Occipital lobe (tissue), 3 donors: ENCODE measurements at places on chromosomes 2 and 18.

DNA sequence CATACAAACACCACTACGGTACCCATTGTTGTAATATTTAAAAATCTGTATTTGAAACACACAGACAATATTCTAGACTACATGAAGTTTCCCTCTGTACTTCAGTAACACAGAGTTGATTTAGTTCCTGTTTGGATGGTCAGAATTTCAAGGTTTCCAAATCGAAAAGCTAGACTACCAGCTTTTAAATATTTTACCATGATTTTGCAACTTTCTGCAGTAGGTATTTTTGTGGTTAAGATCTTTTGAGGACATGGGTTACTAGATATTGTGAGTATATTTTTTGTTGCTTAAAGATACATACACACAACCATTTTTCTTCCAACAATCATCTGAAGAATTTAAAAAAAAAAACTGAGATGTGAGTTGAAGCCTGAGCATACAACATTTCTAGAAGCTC lies 10.9 kb downstream of the SERPINB5 start:
- DNase-seq, result no peak

DNA sequence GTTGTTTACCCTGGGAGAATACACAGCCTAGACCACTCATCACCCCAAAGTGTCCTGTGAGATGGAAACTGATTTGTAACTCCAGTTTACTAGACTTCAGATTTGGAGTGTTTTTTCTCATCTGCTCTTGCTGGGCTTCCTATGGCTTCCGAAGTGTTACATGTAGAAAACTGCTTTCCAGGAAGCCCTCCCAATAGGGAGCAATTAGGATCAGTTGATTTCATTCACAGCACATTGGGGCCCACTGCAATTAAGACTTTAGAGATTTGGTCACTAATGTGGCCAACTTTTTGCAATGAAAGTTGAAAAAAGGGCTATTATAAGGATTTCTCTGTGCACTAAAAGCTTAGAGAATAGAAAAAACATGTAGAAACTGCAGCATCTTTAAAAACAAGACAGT lies 656.6 kb upstream of the CHAC2 start:
- DNase-seq, result no peak

- no peak for DNase-seq
Measured at GRCh38 chr2:188291142-188291616, 495 bp upstream of the GULP1 start.

- no peak for DNase-seq
Measured at GRCh38 chr2:16126517-16127275, 186.3 kb downstream of the MYCN start.

DNA sequence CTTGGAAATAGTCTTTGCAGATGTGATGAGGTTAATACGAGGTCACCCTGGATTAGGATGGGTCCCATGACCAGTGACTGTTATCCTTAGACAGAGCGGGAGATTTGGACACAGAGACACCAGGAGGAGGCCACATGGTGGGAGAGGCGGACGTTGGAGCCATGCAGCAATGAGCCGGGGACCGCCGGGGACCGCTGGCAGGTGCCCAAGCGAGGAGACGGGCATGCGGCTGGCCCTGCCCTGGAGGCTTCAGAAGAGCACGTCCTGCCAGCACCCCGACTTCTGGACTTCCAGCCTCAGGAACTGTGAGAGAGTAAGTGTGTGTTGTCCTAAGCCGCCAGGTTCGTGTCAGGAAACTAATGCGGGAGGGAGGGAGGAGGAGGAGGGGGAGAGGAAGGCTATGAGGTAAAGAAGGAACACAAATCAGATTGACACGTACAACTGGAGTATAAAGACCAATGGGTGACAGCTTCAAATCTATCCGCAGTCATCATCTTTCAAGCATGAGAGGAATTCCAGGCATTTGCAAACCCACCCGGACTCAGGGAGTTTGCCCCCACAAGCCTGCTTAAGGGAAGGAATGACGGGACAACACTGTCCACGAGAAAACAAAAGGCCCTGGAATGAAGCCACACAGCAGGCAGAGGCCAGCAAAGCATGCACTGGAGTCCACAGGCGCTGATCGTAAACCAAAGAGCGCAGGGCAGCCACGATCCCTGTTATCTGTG lies 11.6 kb upstream of the BOK start:
- DNase-seq, result no peak

DNA sequence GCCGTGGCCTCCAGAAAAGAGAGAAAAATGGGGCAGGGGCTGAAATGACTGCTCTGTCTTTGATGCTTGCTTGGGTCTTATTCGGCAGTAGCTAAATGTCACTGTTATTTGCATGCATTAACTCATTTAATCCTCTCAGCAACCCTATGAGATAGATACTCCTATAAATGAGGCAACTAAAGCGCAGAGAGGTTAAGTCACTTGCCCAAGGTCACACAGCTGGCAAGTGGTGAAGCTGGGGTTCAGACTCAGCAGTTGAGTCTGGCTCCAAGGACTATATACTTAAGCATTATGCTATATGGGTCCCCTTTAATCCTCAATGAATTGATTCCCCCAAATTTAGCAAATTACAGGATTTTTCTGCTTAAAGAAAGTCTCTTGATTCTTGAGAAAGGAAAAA lies 9.2 kb upstream of the SLC66A3 start:
- no peak for DNase-seq

GRCh38 chr2:63681896-63682295 lies 93.1 kb downstream of the MDH1 start:
- DNase-seq, result no peak
